ENCODE measurements at places on chromosomes 2 and 18.

- DNase-seq: no peak
Observed at GRCh38 chr2:59204040-59204439, 962.9 kb upstream of the FANCL start.

GRCh38 chr2:182890773-182891378 is 24.4 kb upstream of the FRZB start:
- DNase-seq: no peak

GRCh38 chr2:134393075-134393461 is 139.2 kb downstream of the MGAT5 start:
- DNase-seq: no peak

GRCh38 chr18:61784834-61785233 is 108.0 kb downstream of the RNF152 start:
- no peak for DNase-seq

GRCh38 chr2:144102386-144102785 is 417.5 kb downstream of the ZEB2 start:
- DNase-seq: no peak

- DNase-seq: no peak
Observed at GRCh38 chr2:141242008-141242407, 888.8 kb downstream of the LRP1B start.

- no peak for DNase-seq
Observed at GRCh38 chr2:236239276-236240065, 24.7 kb downstream of the ASB18 start.

DNA sequence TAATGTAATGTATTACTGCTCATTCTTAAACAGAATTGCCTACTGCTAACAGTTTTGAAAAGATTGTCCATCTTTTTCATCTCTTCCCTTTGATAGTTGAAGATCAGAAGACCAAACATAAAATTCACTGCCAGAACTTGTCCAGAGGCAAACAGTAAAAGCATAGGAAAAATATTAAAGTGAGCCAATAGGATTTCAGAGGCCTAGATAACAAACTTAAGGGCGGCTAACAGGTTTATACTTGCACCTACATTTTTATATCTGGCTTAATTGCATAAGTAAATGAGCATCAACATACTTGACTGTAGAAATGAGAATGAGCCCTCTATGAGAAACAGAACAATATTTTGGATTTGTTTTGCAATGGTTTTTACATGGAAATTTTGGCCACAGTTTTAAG is 30.3 kb downstream of the ZC3H15 start:
- DNase-seq: no peak
